Activated CD4-positive, alpha-beta T cell treated with anti-CD3 and anti-CD28 coated beads, Interleukin-2, amount 50 U/mL, for 48 hours (primary cell): ENCODE measurements at places on chromosomes 1 and 21.

DNA sequence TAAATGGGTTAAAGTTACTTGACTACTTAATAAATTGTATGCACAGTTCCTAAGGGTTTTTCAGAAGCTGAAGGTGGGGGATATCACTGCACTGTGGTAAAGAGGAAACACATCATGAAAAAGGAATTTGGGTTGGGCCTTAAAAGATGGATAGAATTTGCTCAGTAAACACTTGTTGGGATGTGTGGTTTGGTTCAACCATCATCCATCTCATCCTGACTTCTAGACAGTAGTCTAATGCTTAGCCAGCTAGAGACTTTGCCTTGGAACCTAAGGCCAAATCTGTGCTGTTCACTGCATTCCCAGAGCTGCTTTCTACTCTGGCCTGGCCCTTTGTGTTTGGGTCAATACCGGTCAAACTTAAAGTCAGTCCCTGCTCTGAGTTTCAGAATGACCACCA is 30.6 kb downstream of the LY9 start:
- DNase-seq = no peak

GRCh38 chr1:45686288-45687013 is at the start of gene GPBP1L1:
Gene GPBP1L1, minus strand, starts transcription at chr1:45686533. Its CDS starts 27,446 bp downstream, at chr1:45659087.
- DNase-seq = peak; percentile 98

DNA sequence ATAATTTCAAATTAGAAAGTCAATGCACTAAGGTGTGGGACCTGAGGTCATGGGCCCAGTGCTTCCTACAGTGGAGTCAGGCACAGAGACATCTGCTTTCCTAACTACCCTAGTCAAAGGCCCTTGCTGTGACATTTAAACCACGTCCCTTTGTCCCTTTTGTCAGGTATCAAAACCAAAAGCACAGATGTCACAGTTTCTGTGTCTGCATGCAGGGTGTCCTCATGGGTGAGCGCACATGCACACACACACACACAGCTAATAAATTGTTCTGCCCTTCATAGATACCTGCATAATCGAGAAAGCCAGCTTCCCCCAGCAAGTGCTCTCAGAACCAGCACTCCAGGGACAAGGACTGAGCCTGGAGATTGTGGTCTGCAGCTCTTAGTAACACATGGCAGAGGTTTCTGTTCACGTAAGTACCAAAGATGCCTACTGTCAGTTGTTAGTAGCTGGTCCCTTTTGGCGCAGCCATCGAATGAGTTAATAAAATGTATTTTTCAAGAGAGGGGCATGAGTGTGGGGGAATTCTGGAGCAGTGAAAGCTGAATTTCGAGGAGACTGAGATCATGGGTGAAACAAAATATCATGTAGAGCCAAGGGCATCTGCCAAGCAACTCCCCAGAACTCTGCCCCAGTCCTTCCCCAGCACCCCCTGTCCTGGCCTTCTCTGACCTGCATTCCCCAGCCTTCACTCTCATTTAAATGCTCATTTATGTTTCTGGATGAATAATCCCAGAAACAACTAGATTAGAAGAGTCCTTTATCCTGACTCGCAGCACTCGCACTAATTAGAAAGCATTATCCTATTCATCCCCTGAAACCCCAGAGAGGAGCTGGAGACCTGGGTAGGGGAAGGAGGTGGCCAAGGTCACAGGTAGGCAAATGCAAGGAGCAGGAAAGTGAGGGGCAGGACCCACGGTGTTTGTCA is 25.5 kb downstream of the TNR start:
- no peak for DNase-seq

- peak; percentile 5 for DNase-seq
These were observed 120.8 kb upstream of the RRP15 start for GRCh38 chr1:218164111-218164929.

- DNase-seq = no peak
These were observed 235.3 kb upstream of the KCNK2 start for GRCh38 chr1:214847071-214847810.

DNA sequence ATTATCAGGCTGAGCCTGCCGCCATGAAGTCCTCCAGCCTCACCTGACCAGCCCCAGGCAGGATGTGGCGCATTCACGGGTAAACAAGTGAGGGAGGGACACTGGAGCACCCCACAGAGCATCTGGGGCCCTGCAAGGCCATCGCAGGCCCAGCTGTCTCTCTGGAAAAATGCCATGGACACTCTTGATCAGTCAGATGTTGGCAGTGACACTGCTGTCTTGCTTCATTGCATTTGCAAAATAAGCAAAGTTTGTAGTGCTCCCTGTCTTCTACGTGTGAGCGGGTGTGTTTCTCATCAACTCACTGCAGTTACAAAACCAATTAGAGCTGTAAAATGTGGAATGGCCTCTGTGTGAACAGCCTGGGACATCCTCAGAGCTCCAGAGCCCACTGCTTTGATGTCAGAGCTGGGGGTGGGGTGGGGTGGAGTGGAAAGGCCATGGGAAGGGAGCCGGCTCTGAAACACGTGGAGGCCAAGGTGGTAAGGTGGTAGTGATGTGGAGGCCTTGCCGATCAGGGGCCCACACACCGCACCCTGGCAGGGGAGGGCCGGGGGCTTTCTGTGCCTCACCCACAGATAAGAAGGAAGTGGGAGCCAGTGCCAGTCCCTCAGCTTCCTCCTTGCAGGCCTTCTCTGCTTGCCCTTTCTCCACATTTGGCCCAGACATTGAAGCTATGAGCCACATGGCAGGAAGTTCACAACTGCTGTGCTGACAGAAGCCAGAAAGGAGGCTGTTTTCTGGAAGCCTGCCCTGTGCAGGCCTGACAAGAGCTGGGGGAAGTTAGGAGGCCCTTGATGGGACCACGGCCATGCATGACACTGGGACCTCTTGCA is 254.9 kb downstream of the RHOU start:
- DNase-seq = no peak

DNA sequence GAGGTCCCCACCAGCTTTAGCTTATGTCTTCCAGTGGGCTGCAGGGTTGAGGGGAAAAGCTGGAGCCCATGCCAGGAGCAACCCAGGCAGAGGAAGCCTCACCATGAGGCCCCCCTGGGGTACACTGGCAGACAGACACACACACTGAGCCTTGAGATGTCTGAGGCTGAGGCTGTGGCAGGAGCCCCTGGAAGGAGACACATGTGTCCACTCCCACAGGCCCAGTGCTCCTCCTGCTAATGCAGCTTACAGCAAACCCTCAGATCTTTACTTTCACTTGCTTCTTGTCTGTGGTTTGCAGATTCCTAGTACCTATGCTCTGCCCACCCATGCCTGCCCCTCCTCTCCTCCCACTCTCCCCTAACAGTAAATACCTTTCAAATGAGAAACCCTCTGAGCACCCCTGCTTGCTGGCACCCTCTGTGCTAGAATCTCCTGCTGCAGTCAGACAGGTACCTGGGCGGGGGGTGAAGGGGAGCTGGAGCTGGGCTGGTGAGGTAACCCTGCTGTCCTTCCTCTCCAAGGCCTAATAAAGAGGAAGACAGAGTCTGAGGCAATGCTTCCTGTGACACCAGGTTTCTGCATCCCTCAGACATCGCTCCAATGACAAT is 63.4 kb upstream of the NEK2 start:
- DNase-seq = peak; percentile 6

DNA sequence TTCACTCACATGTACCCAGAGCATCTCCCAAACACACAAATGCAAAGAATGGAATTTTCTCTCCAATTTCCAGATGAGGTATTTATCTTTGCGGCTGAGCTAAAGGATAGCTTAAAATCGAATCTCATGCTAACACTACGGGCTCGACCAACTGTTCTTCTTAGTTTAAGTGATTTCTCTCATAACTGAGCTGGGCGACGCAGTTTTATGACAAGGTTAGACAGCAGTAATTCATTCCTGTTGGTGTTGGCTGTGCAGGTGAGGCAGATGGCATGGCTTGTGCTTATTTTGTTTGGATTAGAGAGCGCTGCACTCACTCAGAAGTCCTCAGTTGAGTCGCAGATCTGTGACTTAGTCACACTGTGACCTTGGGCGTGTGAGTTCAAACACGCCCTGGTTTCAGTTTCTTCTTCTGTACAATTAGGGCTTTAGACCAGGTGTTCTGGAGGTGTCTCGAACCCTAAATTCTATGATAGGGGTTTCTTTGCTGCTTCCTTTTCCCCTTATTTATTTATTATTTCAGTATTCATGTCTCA is 41.5 kb upstream of the MRPS6 start:
- DNase-seq = no peak

- no peak for DNase-seq
These were observed 11.8 kb downstream of the UBE2T start for GRCh38 chr1:202329891-202330290.

- DNase-seq = no peak
These were observed 1.1 kb downstream of the SLC5A9 start for GRCh38 chr1:48223366-48224240.

- DNase-seq = no peak
These were observed 24.0 kb upstream of the CLIC6 start for GRCh38 chr21:34644825-34645224.

GRCh38 chr1:93880731-93881130 is 1.7 kb upstream of the DNTTIP2 start:
- no peak for DNase-seq

DNA sequence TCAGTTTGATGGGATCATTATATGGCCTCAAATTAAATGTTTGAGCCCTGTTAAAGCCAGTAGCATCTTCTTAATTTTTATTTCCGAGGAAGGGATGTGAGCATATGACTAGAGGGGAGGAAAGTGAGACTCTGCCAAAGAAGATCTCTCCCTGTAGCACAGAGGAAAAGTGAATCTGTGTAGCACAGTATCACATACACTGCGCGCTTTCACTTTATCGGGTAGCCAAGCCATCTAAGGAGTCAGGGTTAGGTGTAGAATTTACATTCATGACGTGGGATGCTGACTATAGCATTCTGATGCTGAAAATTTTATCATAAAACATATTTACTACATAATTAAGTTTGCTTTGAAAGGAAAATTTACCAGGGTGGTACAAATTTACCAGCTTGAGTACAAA is 24.0 kb downstream of the LRRC8D start:
- no peak for DNase-seq

DNA sequence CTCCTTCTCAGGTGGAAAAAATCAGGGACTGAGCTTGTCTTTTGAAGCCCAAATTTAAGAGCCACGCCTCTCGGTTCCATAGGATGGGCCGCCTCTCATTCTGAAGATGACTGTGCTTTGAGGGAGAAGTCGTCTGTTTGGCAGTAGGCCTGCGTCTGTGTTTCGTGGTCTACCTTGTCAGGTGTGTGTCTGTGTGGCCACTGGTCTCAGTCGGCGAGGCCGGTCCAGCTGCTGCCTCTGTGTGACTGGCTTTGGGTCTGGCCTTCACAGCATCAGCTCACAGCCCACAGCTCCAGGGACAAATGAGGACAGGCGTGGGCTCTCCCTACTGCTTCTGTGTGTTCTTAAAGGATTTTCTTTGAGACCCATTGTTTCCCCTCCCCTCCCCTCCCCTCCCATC is 50.3 kb downstream of the B3GALT5 start:
- no peak for DNase-seq

DNA sequence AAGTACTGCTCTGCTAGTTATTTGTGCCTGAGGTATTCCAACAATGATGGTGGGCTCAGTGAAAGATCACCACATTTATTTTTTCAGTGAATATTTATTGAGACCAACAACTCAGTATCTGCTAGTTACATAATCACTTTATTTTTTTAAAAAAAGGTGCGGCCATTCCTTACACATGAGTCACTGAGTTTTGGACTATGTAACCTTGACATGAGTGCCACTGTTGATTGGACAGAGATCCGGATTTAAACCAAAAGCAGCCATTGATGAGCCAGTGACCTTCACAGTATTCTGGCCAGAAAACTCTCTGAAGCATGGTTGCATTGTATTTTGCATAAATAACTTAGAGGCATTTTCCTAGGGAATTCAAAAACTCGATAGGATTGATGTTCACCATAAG is 79.5 kb downstream of the NUF2 start:
- DNase-seq = no peak

- DNase-seq = no peak
These were observed 9.7 kb upstream of the AADACL4 start for GRCh38 chr1:12634156-12634555.

- DNase-seq = no peak
These were observed 5.5 kb downstream of the CACYBP start for GRCh38 chr1:175005085-175005783.

GRCh38 chr1:203028784-203029553 is 2.7 kb downstream of the PPFIA4 start:
- DNase-seq = no peak

DNA sequence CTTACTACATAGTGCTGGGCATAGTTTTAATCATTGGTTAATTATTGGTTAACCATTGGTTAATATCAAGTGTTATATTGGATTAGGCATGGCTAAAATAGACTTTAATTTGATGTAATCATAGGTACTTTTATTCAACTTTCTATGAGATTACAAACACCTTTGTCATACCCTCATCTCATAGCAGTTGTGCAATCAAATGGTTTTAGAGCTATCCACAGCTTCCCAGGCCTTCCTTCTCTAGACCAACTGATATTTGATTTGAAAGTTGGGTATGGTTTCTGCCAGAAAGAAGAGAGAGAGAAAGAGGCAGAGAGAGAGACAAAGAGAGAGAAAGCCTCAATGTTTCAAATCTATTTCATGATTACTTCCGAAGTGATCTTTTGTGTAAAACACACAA is 9.6 kb upstream of the RGS1 start:
- no peak for DNase-seq

DNA sequence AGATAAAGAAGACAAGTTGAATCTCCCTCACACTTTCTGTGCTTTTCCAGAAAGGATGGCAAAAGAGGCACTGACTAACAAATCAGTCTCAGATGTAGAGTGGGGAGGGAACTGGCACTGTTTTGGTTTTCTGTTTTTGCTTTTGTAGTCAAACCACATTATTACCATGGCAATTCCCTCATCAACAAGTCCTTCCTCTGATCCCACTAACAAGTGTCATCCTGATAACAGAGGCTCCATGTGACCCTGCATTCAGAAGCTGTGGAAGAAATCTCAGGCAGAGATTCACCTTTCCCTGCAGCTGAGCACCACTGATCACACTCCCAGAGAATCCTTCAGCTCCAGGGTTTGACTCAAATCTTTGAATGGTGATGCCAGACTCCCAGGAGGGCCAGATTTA is 203.4 kb downstream of the TNR start:
- DNase-seq = no peak

- no peak for DNase-seq
These were observed 625.9 kb upstream of the PKN2 start for GRCh38 chr1:88058205-88058604.

DNA sequence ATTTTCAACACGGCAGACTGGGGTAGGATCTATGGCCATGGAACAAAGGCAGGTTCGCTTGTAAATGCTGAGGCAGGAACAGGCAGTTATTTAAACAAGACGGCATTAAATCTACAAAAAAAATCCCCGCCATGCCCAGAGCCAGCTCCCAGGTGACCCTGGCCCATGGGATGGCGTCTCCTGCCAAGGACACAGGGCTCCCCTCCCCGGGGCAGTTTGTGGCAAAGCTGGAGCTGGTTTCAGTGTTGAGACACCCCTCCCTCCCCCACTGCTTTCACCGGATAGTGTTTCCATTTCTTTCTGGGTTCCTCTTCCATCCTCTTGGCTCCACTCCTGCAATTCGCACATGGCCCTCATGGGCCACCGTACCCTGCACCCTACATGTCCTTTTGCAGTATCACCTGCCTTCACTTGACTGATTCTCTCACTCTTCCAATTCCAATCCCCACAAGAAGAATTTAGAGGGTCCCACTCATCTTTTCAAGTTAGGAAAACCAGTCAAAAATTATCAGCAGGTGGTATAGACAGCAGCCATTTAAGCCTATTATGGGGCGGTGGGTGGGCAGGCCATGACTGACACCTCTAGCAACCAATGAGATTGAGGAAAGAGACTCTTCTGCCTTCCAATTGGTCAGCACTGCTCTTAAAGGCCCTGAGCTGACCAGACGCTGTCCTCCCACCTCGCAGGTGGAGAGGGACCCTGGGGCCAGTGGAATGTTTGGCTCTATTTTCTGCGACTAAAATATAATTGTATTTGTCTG is 52.0 kb downstream of the OLIG1 start:
- no peak for DNase-seq

- peak; percentile 64 for DNase-seq
These were observed 19.4 kb downstream of the PRPF38A start for GRCh38 chr1:52423771-52424170.
